CD4-positive, alpha-beta T cell treated with Interleukin-2 at 100 ng/mL for 4 hours (primary cell): ENCODE measurements at places on chromosomes 3 and 15.

DNA sequence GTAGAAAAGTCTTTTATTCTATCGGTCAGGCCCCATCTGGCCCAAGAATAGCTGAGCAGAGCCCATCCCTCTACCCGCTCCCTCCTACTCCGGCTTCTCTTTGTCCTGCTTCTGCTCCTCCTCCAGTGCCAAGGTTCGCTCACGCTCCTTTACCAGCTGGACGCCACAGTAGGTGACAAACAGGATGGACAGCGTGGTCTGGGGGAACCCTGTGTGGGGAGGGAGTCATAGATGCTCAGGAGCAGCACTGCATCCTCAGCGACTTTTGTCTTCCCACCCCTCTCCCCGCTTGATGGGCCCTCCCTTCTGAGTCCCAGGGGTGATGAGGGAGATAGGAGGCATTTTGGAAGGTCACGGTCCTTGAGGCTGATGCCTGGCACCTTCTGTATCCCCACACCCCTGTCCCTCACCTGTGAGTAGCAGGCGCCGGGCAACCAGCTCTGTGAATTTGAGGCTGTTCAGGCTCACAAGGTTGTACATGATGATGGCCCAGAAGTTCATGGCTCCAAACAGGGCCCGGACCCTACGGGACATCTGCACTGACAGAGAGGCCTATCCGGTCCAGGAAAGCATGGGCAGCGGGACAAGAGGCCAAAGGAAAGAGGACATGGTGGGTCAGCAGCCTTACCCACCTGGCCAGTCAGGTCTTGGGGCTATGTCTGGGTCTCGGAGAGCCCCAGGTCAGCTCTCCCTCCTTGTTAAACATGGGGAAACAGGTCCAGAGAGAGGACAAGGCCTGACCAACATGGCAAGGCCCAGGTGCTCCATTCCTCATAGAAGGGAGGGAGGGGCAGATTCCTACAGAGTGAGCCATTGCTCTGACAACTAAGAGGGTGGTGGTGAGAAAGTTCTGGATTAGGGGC lies 7.6 kb downstream of the KLHL40 start:
- no peak for DNase-seq

DNA sequence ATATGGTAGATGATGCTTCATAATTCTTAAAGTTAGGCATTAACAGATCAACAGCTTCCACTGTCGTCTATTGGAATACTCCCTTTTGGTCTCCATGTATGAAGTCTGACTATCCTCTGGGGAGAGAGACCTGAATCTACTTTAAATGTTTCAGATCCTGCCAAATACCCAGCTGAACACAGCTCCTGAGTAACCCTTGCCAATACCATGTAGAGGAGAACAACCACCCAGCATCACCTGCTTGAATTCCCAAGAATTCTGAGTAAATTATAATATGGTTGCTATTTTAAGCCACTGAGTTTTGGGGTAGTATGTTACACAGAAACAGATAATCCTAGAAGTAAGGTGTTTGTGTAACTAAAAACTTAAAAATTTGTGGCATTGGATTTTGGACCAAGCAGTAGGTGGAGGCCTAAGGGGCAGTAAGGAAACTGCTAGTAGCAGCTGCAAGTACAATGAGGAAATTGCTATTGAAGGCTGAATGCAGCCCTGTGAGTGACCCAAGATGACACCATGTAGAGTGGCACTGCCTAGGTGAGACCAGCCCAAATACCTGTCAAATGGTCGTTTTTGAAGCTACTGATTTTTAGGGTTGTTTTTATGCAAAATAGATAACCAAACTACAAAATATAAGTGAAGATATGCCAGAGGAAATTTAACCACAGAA lies 30.9 kb downstream of the NRG4 start:
- DNase-seq, result no peak

GRCh38 chr15:27573805-27574485 lies 525.2 kb downstream of the OCA2 start:
- DNase-seq, result no peak

- DNase-seq, result peak; percentile 7
Observed at GRCh38 chr3:45676325-45677032, 12.7 kb upstream of the SACM1L start.

DNA sequence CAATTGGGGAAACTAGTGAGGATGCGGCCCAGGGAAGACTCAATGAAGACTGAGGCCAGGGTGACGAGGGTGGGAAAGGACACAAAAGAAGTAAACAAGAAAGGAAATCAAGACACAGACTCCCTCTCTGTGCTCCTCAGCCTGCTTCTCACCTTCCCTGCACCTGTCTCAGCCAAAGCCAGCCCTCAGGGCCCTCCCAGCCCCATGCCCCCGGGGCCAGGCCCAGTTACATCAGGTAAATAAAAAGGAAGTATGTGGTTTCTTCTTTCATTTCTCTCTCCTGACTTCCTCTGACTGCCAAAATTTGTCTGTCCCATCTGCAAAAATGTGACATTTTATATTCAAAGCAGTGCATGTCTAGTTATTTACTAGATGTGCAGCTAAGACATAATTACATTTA lies 328.0 kb downstream of the UACA start:
- DNase-seq, result no peak

- DNase-seq, result no peak
Observed at GRCh38 chr3:18901571-18901970, 246.7 kb upstream of the KCNH8 start.

GRCh38 chr3:35426366-35426958 lies 212.9 kb upstream of the ARPP21 start:
- no peak for DNase-seq

- DNase-seq, result no peak
Observed at GRCh38 chr15:43772624-43773023, 4.1 kb downstream of the ELL3 start.

DNA sequence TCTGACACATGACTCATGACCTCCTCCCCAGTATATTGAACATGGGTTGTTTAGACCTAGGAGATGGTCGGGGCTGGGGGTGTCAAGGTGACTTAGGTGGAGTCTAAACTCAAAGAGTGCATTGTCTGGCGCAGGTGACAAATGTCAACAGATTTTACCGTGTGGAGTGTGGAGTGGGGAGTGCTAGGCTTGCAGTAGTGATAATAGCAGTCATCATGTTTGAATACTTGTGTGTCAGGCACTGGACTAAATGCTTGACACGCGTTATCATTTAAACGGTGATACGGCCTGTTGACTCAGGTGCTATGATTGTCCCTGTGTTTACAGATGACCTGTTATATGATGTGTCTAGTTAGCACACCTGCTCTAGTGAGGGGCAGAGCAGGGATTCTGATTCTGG lies 30.8 kb downstream of the MUC20 start:
- no peak for DNase-seq

DNA sequence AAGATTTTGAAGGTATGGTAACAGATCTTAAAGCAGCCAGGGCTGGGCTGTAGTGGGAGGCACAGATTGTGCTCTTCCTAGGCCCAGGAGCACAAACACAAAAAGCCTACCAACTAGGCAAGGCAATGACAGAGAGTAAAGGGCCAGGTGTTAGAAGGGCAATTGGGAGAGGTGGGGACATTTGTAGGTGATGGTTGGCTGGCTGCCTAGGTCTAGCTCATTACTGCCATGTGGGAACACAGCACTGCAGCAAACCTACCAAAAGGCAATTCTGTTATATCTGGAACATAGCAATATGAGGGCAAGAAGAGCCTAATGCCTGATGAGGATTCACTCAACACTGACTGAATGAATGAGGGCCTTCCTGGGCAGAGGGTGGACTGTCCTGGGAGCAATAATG lies 30.4 kb downstream of the ARHGEF3 start:
- no peak for DNase-seq

DNA sequence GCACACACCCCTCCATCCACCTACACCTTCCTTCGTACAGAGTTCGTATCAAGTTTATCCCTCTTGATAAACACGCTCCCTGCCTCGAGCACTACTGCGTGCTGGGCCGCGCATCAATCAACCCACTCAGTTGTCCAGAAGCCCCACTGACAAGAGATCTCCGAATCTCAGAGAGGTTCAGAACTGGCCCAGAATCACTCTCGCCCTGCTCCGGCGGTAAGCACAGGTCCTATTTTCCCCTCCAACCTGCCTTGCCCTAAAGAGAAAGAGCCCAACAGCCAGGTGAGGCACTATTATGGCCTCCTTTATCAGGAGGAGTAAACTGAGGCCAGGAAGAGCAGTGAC lies 494 bp upstream of the NISCH start:
- no peak for DNase-seq

DNA sequence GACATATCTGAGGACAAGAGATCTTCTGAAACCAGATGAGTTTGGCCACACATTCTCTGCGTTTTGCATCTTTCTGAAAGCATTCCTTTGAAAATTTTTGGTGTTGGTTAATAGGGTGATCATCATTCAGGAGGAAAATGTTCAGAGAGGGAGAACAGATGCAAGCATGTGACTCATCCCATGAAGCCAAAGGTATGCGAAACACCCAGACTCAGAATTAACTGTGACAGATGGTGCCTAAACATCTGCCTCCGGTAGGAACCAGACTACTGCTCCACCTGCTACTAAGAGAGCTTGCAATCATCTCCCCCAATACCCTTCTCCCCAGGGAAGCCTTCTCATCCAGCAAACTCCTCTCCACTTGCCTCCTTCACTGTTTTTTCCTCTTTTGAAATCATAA lies 46.2 kb downstream of the TRIM69 start:
- no peak for DNase-seq

GRCh38 chr15:37112171-37112570 lies 11.8 kb upstream of the MEIS2 start:
- DNase-seq, result no peak

GRCh38 chr3:141405025-141405424 lies 36.7 kb downstream of the ZBTB38 start:
- DNase-seq, result no peak

GRCh38 chr3:191051037-191051436 lies 148.0 kb upstream of the OSTN start:
- DNase-seq, result no peak

- no peak for DNase-seq
Observed at GRCh38 chr15:81295486-81296121, 28.3 kb downstream of the STARD5 start.

GRCh38 chr3:174285242-174285864 lies 573.8 kb upstream of the NAALADL2 start:
- no peak for DNase-seq

- DNase-seq, result no peak
Observed at GRCh38 chr3:197491923-197492664, 63.7 kb downstream of the BDH1 start.

- DNase-seq, result no peak
Observed at GRCh38 chr15:87225436-87225835, 1031.1 kb downstream of the NTRK3 start.

DNA sequence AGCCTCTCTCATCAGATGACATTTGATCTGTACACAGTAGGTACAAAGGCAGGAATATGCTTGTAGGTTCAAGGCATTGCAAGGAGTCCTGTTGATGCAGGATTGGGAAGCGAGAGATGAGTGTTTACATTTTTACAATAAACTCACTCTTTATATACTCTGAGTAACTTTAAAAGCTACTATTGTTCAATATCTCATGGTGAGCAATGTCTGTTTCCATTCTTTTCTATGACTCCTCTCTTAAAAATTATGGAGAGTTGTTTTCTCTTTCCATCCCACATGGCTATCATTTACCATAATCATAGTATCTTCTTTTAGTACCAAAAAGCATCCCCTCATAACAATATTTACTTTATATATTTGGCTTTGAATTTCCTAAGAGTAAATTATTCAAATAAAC lies 314.0 kb upstream of the CDIN1 start:
- DNase-seq, result no peak

DNA sequence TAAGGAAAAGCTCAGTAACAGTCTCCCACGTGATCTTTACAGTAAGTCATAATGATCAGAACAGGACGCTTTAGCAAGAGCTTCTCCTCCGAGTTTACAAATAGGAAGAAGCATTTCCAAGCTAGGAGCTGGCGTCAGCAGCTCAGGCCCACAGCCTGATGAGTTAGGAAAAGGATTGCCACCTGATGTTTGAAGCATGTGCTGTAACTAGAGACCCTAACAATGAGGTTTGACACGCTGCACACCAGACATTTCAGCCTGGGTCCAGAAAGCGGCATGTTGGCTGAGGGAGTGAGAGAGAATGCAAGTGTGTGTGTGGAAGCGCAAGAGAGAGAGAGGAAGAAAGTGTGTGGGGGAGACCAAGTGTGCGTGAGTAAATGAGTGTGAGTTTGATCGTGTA lies 47.3 kb downstream of the TLE3 start:
- no peak for DNase-seq

DNA sequence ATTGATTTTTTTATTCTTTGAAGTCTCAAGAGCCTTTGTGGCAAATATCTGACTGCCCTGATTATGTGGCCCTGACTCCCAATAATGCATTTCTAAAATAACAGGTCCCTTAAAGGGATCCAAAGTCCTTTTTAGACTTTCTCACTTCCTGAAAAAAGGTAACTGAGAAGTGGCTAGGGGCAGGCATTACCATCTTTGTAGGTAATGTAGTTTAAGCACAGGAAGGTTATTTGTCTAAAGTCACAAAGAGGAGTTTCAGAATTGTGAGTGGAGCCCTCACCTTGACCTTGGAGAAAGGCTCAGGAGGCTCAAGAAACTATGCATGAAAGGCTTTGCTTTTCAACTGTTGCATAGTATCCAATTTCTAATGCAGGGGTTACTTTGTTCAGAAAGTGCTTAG lies 142.9 kb upstream of the MRPL3 start:
- no peak for DNase-seq

DNA sequence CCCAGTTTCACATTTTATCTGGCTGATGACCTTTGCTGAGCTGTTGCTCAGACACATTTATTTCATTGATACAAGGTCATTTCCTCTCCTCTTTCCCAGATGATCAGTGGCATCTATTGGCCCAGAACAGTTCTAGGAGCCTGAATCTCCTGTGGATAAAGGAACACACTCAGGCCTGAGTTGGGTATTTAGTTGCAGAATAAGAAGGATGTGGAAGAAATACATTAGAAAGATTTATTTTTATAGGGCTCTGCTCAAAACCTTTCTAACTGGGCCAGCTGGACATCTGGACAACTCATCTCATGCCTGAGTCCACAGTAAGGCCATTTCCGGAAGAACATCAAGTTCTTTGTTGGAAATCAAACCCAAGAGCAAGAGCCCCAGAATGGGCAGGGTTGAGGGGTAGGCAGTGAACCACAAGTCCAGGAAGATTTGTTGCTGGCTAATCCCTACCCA lies 19.7 kb upstream of the MFGE8 start:
- DNase-seq, result no peak

DNA sequence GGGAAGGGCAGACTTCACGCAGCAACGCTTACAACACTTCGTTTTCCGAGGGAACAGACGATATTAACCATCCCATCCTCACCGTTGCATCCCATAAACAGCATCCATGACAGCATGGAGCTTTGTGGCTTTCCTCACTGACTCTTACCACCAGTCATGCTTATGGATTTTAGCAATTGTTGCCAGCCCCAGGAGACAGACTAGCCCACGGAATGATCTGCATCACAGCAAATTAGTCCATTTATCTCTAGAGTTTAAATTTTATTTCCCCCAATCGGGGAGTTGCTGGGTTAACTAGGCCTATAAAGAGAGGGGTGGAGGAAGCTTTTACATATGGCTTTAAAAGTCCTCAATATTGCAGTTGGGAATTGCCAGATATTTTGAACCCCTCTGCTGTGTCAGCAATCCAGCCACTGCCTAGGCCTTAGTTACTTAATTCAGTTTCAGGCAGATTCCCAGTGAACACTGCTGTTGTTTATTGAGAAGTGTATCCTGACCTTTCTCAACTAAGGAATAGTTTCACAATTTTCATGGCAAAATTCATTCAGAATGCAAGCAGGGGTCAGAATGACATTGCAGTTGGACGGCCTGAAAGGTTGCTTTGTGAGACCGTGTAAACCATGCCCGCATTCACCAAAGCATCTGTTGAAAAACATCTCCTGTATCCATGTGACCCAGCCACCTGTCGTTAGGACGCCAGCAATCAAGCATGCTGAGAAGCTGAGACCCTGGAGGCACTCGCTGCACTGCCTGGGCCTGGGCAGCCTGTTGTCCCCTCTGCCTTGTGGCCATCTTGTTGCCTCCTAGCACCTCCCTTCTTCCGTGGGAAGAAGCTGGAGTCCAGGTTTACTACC lies 397.4 kb upstream of the TPM1 start:
- no peak for DNase-seq
